ENCODE measurements at places on chromosomes 3 and 15.

GRCh38 chr3:5806192-5806591 is 618.7 kb downstream of the EDEM1 start:
- DNase-seq: no peak

DNA sequence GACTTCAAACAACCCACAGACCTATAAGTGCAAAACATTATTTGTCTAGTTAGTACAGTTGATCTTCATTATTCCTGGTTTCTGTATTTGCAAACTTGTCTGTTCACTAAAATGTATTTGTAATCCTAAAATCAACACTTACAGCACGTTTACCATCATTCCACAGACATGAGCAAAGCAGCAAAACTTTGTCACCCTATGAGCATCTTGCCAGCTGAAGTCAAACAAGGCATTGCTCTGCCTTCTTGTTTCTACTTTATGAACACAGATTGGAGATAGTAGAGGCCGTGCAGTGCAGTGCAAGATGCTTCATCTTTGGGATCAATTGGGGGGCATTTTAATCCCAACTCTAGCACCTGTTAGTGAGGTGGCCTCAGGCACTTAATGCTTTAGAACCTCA is 202.1 kb downstream of the NLGN1 start:
- DNase-seq: no peak

DNA sequence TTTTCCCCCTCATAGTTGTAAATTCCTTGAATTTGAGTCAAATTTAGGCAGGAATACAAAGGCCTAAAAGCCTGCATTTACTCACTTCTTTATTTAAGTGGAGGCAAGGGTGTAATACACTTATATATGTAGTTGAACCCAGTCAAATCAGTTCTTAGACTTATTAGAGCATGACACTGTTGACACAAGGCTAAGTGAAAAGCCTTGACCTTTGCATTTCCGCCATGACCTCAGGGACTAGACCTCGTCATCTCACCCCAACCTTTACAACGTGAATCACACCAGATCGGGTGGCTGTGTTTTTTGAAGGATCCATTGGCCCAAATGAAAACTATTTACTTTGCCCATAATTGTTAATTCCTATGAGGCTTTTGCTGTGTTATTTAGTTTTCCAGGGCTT is 774.4 kb downstream of the ROBO1 start:
- no peak for DNase-seq

DNA sequence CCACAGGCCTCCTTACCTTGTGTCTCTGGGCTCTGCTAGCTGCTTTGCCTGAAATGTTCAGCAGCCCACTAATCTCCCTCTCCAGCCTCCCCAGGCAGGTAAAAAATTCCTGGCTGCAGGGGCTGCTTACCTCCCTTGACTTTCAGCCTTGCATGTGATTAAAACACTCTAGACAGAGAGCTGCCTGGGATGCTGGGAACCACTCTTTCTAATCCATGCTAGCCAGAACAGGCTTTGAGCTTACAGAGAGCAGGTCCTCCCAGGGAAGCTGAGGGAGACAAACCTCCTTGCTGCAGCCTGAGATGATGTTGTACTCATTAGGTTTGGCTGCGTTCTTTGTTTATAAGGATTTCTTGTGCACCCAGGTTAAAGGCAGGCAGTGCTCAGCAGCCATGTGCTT is 33.7 kb upstream of the LIPC start:
- DNase-seq: no peak

DNA sequence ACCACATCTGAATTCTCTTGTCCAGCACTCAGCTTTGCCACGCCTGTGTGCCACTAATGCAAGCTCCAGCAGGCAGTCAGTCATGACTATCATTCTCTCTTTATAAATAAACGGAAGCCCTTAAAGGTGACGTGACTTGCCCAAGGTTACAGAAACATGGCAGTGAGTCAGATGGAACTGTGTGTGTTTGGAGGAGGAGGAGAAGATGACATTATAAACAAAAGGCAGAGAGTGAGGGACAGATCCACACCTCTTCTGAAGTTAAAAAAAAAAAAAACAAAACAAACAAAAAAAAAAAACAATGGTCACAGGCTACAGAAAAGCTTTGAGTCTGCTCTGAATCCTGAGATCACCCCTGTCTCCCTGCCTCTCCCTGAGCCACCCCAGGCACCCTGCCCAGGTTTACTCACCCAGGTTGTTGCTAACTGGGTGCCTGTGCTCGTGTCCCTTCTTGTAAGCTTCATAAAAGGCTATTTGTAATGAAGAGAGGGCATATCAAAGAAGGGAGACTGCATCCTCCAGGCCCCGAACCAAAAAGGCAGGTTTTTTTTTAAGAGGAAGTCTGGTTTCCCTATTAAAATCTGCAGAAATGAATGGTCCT is 119.7 kb upstream of the PHLDB2 start:
- DNase-seq: no peak

GRCh38 chr3:174132006-174132405 is 727.1 kb upstream of the NAALADL2 start:
- DNase-seq: no peak

- no peak for DNase-seq
Observed at GRCh38 chr15:31203999-31204398, 102.5 kb upstream of the TRPM1 start.

DNA sequence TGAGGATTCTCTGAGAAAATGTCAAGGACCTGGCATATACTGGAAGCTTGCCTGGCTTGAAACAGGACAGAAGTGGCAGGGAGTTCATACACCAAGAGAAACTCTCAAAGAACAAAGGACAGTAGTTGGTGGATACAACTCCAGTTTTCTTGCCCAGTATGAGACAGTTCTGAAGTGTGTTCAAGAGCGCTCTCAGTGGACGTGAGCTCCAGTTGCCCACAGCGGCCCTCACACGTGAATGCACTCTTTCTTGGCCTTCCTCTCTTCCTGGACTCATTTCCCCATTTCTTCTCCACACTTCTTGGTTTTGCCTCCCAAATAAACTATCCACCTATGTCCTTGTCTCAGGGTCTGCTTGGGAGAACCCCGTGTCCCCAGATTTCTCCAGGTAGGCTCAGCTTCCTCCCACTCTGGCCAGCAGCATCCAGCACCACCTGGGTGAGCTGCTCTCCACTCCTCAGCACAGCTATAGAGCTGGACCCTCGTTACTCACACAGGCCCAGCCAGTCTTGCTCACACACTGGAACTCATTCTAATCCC is 54.5 kb downstream of the DCLK3 start:
- no peak for DNase-seq

DNA sequence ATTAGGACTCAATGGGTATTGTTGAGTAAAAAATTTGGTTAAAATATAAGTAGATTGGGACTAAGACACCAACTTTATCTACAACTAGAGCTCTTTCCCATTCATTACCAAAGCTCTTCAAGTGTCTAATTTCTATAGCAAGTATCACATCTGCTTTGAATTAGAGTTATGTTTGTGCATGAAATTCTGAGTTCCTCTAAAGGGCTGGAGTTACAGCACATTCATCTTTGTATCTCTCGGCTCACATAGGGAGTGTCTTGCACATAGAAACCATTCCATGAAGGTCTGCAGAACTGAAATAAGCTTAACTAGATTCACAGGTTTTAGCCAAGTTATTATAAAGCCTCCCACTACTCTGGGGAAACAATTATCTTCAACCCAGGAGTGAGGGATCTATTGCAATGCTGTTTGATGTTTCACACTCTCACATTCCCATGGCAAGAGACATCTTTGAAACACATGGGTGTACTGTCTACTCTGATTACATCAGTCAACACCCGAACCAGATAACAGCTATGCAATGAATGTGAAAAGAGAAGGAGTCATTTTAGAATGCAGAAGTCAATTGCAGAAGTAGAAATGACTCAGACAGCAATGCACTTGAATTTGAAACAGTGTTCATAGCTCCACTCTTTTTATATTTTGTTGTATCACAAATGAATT is 93.1 kb upstream of the KBTBD8 start:
- no peak for DNase-seq

DNA sequence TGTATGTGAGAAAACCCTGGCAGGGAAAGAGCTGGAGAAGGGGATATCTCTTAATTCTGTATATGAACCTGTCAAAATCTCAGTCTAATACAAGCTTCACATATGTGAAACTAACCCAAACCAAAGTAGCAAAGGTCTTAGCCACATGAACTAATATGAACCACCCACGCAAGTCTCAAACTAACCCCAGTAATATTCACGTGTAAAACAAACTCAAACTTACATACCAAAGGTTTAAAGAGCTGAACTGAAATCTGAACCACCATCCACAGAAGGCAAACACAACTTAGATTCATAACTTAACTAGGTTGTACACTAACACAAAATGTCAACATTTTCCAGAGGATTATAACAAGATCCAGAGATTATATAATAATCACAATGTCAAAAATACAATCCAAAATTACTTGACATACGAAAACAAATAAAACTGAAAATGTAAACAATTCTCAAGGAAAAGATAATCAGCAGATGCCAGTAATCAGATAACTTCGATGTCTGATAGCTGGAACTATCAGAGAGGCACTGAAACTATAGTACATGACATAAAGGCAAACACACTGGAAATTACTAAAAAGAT is 64.1 kb downstream of the VPS13C start:
- DNase-seq: no peak

DNA sequence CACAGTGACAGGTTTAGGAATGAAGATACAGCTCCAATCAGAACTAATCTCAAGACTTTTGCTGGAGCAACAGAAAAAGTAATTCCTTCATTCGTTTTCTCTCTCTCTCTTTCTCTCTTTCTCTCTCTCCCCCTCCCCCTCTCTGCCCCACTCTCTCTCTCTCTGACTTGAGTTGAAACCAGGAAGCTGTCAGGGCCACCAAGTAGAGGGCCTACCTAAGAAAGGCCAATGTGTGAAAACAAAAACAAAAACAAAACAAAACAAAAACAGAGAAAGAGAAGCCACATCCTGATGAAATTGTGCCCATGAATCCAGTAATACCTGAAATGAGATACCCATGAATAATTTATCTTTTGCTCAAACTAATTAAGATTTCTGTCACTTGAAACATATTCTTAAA is 72.9 kb downstream of the ATP8B4 start:
- no peak for DNase-seq

DNA sequence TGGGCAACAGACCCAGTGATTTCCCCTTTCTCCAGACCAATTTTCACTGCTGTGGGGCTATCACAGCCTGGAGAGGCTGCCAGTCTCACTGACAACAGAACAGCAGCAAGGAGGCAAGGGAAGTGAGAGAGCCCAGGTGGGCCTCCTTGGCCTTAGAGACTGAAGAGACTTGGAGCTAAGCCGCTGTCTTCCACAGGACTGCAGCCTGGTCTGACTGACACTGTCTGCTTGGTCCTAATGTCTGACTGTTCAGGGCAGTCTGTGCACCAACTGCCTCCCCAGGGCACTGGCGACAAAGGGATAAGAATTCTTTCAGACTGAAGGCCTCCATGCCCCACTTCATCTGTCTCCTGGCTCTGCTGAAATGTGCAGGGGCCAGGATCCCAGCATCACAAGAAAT is 11.5 kb downstream of the POMGNT2 start:
- no peak for DNase-seq

GRCh38 chr3:30655187-30655812 is 48.9 kb downstream of the TGFBR2 start:
- DNase-seq: no peak

DNA sequence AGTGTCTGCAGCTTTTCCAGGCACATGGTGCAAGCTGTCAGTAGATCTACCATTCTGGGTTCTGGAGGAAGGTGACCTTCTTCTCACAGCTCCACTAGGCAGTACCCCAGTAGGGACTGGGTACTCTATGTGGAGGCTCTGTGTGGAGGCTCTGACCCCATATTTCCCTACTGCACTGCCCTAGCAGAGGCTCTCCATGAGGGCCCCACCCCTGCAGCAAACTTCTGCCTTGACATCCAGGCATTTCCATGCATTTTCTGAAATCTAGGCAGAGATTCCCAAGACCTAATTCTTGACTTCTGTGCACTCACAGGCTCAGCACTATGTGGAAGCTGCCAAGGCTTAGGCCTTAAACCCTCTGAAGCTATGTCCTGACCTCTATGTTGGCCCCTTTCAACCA is 1060.0 kb downstream of the NAALADL2 start:
- DNase-seq: no peak

DNA sequence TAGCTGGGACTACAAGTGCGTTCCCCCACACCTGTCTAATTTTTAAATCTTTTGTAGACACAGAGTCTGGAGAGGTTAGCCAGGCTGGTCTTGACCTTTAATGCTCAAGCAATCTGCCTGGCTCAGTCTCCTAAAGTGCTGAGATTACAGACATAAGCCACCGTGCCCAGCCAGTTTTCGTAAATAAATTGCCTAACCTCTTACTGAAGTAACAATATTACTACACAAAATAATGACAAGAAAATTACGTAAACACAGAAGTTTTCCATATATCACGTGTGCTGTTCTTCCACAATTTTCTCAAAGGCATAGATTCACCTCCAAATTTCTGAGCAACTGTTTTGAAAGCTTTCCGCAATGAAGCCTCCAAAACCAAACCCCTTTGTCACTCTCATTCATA is 58.1 kb upstream of the PROK2 start:
- no peak for DNase-seq

DNA sequence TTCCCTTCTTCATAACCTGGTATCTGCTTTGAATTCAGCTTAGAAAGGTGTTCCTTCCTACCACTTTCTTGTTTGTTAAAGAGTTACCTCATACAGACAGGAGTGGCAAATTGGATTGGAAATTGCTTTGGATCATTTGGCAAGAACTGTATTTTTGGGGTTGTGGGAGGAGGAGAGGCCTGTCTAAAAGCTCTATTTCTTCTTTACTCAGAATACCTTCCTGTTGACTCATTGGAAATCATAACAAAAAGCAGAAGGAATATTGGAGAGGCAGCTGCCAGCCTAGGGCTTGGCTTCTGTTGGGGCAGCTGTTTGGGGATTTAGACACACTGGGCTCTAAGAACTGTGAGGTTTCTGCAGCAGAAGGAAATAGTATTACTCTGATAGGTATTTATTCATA is 14.2 kb downstream of the IQGAP1 start:
- no peak for DNase-seq

GRCh38 chr3:82087958-82088357 is 326.5 kb upstream of the GBE1 start:
- no peak for DNase-seq

DNA sequence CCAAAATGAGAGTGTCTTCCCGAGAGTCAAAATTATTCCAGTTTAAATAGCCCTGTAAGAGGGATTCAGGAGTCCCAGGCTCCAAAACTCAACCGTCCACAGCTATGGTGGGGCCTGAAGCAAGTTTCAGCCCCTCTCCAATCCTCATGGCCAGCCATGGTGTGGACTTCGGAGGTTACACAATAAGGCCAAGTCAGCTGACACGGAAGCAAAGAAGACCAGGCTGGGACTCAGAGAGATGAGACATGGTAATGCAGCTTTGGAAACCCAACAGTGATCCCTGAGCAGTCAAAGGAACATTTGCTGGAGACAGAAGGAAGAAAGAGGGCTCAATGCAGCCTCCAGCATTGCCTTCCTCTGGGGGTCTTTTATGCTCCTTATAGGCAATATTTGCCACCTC is 324.6 kb upstream of the TLE3 start:
- no peak for DNase-seq

DNA sequence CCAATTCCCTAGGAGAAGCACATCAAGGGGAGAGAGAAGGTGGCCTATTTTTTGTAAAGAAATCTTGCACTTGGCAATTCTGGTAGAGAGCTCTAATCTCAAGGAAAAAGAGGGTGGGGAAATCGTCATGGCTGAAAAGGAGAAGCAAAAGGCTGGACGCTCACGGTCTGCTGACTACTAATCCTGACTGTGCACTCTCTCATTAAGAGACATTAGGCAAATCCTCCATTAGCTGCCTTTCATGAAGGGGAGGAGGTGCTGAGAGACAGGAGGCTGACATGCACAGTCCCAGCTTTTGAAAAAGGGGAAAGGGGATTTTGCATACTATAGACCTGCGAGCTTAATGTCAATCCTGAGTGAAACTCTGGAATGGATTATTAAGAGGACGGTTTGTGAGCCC is 170.0 kb downstream of the NR2F2 start:
- DNase-seq: no peak
